ENCODE measurements at places on chromosomes 1 and 21.

DNA sequence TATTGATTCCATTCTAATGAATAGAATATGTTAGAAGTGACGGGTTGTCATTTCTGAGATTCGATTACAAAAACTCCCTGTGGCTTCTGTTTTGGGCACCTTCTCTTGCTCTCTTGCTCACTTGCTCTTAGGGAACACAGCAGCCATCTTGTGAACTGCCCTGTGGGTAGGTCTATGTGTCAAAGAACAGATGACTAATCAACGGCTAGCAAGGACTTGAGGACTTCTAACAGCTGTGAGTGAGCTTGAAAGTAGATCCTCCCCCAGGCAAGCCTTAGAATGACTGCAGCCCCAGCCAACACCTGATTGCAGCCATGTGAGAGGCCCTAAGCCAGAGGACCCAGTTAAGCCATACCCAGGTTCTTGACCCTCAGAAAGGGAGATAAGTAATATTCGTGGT lies 49.3 kb downstream of the AZIN2 start:
- no peak for DNase-seq

DNA sequence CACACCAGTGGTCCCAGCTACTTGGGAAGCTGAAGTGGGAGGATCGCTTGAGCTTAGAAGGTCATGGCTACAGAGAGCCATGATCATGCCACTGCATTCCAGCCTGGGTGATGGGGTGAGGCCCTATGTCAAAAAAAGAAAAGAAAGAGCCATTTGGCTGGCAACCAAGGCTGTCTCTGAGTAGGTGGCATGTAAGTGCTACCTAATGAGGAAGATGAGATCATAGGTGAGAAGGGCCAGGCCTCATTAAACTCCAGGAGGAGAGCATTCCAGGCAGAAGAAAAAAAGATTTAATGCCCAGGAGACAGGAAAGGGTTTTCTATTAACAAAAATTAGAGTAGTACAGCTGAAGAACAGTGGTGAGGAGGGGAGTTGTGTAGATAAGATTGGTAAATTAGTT lies 103.4 kb upstream of the ZNF678 start:
- DNase-seq, result no peak

GRCh38 chr1:5891137-5891536 lies 101.1 kb downstream of the NPHP4 start:
- DNase-seq, result no peak

GRCh38 chr1:187460093-187460492 lies 631.3 kb downstream of the PLA2G4A start:
- DNase-seq, result no peak

- no peak for DNase-seq
Measured at GRCh38 chr1:244760471-244760870, 75.0 kb upstream of the COX20 start.

- no peak for DNase-seq
Measured at GRCh38 chr1:72397786-72398185, 115.4 kb upstream of the NEGR1 start.

GRCh38 chr1:198662821-198663220 lies 24.0 kb downstream of the PTPRC start:
- DNase-seq, result no peak

- no peak for DNase-seq
Measured at GRCh38 chr1:2215909-2216766, 12.0 kb upstream of the SKI start.

Data from Peyer's patch (tissue), 4 donors.